ENCODE measurements at places on chromosomes 1 and 21.
A peak's percentile ranks its signal among the peaks of the same experiment; 100 is the strongest.

GRCh38 chr1:93080179-93080823, 1.2 kb downstream of the MTF2 start:
- peak; percentile 65 for DNase-seq

GRCh38 chr1:244305776-244306341, 145.8 kb downstream of the ADSS2 start:
- DNase-seq = no peak

- no peak for DNase-seq
Measured at GRCh38 chr1:171961861-171962260, 120.6 kb downstream of the DNM3 start.

- no peak for DNase-seq
Measured at GRCh38 chr1:170931650-170932049, 3.7 kb upstream of the MROH9 start.

DNA sequence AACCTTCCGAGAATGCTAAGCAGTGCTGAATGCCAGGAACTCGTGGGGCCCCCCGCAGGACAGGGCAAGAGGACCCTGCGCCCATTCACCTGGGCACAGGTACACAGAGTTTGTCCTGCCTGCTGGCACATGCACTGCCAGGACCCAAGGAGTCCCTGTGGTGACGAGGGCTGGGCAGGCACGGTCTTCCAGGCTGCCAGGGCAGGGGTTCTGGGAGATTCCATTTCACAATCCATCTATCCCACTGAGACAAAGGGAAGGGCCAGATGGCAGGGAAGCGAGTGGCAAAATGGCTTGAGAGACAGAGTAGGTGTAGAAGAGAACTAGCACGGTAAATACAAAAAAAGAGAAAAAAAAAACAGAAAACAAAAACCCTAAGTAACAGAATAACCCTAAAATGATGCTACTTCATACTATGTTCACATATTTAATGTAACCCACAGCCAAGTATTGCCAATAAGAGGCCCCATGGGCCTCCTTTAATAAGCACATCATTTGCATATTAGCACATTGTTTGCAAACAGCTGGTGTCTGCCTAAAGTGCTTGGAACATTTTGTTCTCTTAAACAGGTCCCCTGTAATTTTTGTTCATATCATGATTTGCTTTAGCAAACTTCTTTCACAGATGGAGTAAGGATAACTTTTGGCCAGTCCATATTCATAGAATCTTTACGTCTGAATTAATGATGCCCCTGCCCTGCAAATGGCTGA, 83.8 kb downstream of the STUM start:
- no peak for DNase-seq

GRCh38 chr1:100449477-100449876, 88.5 kb upstream of the GPR88 start:
- no peak for DNase-seq

- no peak for DNase-seq
Measured at GRCh38 chr1:186195377-186195931, 179.6 kb downstream of the TPR start.

GRCh38 chr1:46077644-46078043, 54.8 kb downstream of the PIK3R3 start:
- DNase-seq = no peak

DNA sequence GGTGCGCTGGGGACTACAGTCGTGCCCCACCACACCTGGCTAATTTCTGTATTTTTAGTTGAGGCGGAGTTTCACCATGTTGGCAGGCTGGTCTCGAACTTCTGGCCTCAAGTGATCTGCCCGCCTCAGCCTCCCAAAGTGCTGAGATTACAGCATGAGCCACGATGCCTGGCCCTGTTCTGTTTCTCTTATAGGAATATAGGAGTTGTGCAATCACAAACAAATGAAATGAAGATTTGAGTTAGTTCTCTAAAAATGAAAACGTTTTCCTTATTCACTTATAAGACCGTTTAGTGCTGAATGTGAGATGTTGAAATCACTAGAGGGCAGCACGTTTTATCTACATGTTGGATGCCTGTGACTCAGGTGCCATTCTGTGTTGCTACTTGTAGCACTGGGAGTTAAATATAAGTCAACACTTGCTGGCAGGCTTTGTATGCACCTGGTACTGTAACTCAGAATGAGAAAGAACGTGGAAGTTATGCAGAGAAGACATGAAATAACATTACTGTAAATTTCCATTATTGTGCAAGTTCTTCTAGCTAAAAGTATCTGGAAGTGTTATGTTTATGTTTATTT, 45.8 kb downstream of the MIGA1 start:
- DNase-seq = peak; percentile 59

- DNase-seq = peak; percentile 53
Measured at GRCh38 chr1:109816175-109816811, 52.6 kb upstream of the EPS8L3 start.

- no peak for DNase-seq
Measured at GRCh38 chr1:21855257-21856096, 43.4 kb downstream of the LDLRAD2 start.

DNA sequence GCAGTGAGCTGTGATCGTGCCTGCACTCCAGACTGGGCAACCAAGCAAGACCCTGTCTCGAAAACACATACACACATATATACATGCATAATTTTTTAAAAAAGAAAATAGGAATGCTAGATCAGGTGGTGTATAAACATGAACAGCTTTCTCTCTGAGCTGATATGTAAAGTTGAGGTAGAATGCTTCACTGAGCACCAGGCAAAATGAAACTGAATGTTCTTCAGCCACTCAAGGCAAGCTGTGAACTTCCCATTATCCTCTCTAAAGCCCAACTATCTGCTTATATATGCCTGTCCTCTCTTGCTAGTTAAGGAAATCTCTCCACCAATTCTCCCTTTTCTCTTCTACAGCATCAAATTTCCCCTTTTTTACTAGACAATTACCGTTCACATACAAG, 93.0 kb downstream of the NUF2 start:
- DNase-seq = no peak

DNA sequence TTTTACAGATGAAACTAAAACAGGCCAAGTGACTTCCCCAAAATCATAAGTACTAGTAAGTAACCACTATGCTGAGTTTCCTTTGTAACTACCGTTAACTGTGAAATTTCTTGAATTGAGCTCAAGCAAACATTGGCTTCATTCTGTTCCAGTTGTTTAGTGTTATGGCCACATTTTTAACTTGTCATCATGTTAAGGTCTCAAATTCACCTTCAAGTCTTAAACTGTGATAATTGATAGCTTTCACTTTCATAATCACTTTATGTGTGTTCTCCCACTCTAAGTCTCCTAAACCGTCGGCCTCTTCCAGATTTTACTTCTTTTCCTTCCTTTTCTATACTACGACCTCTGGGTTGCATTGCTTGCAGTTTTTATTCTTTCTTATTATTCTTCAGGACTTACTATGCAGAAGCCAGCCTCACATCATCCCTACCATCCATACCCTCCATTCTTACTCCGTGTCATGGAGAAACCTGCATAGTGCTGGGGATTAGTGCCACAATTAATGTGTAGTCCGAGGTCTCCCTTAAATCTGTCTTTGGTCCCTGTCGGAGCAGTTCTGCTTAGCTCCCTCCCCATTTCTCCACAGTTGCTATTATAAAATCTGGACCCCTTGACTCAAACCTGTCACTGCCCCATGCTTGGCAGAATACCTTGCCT, 5.8 kb downstream of the KIF1B start:
- DNase-seq = no peak
